ENCODE measurements at places on chromosomes 16 and 17.

DNA sequence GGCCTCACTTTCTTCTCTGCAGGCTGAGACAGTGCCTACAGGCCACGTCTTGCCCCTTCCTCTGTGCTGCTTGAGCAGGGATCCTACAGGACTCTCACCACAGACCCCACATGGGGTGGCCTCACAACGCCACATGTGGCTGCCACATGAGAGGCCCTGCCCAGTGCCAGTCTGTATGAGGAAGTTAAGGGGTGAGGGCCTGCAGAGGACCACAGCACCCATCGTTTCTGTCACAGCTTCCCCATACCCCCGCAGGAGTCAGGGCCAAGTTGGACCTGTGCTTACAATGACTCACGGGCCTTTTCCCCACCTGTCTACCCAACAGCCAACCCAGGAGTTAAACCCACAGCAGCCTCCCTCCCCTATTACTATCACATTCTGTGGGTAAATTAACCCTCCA, 2.9 kb upstream of the GSDMB start:
- no peak for DNase-seq

- DNase-seq = no peak
Measured at GRCh38 chr17:72077326-72077960, 43.4 kb upstream of the SOX9 start.

GRCh38 chr17:65173976-65174683, 37.0 kb downstream of the RGS9 start:
- peak; percentile 73 for DNase-seq

DNA sequence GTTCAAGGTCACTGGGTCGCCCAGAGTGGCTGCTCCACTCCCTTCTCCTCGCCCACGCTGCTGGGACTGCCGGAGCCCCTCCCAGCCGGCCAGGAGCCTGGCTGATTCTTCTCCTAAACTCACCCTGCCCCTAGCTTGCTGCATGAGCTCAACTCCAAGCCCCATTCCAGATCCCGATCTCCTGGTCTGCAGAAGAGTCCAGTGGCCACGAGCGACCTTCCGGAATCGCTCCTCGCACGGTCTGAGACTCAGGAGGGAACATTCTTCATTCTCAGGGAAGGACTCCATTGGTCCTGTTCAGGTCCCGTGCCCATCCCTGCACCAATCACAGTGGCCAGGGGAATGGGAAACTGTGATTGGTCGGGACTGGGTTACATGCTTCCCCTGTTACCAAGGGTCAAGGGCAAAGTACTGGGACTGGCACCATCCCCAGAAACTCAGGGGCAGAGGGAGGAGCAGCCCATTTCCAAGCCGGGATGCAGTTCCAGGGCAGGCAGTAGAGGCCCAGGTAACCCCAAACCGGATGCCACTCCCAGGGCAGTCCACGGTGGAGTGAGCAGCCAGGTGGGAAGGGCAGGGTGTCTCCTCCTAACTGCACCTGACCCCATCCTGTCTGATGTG, 24.5 kb upstream of the CIBAR2 start:
- DNase-seq = no peak

GRCh38 chr17:3724378-3725077, 825 bp downstream of the HASPIN start:
- DNase-seq = no peak

DNA sequence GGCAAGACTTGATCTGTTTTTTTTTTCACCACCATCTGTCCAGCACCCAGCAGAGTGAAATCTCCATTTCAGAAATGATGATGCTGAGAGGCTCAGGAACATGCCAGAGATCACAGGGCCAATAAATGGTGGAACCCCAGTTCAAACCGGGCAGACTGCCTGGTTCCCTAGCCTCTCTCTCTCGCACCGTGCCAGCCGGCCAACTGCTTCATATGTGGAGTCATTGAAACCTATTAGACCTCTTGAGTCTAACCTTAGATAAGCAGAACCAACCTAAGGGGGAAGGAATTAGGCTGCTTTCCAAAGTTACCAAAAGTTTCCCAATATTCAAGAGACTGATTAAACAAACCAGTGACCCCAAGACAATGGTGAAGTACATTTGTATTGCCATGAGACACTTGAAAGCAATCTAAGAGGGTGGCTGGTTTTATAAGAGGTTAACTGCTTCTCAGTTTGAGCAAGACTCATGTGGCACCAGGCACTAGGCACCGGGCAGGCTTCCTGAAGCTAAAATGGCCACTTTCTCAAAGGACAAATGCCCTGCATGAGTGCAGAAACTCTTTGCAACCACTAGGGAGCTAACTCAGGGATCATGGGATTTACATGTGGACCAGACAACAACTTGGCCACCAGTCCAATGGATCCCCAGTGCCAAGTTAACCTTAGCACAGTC, 18.4 kb downstream of the TOX3 start:
- DNase-seq = no peak

- no peak for DNase-seq
Measured at GRCh38 chr17:37220607-37220953, 155.2 kb upstream of the C17orf78 start.

DNA sequence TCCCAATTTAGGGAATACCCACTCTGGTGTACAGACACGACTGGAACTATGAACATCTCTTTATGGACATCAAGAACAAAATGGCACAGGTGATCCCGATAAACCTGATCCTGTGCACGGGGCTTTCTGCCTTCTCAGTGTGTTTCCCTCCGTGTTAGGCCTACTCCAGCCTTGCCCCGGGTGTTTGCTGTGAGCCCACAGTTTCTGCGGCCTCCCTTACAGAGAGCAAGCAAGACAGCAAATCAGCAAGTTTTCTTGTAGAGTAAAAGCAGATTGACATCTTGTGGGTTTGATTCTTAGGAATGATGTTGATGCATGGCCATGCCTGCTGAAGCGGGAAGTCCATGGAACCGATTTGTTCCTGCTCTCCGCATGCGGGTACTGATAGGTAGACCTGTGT, 26.4 kb upstream of the ENDOV start:
- DNase-seq = no peak

DNA sequence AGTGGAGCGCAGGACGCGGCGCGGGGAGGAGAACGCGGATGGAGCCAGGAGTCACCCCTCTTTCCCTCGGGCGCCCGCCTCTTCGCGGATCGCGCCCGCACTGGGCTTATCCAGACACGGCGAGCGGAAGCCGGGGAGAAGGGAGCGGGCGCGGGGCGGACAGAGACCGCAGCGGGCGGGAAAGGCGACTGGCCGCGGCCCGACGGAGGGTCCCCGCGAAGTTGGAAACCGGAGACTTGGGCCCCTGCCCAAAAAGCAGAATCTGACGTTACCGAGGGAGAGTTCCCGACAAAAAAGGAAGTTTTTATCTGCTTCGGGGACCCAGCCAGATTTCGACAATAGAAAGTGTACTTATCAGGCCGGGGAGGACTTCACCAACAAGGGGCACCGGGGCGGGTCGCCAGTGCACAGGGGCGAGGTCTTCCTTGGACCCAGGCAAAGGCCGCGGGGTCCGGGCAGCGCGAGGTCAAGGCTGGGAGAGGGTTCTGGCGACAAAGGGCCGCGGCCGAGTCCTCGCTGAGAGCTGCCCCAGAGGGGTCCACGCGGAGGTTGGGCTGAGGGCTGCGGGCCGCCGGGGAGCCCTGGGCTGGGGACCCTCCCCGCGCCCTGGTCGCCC, 519 bp downstream of the ST6GALNAC2 start:
- DNase-seq = no peak

- no peak for DNase-seq
Measured at GRCh38 chr16:68782198-68783174, 45.4 kb downstream of the CDH1 start.

- DNase-seq = no peak
Measured at GRCh38 chr16:8686031-8686621, 11.7 kb downstream of the ABAT start.

GRCh38 chr16:27839419-27839818, 224.1 kb downstream of the GSG1L start:
- no peak for DNase-seq

GRCh38 chr17:81580481-81580880, 28.3 kb upstream of the FAAP100 start:
- DNase-seq = peak; percentile 10

DNA sequence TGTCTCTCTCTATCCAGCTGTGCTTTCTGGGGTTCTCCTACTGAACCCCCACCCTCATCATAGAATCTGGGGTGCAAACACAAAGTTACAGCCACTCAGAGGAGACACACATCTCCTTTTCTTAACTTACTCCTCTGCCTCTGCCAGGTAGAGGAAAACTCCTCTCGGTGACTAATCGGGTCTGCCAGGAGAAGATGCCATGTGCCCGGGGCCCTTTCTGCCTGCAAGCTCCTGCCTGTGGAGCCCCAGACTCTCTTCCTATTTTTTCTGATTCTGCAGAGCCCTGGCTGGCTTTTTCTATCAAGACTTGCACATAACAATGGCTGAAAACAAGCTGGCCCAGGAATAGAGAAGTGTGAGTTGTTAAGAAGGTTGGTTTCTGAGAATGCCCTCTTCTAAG, 10.4 kb downstream of the SLC6A4 start:
- no peak for DNase-seq

- DNase-seq = no peak
Measured at GRCh38 chr17:33974276-33974675, 280.8 kb upstream of the CCL2 start.

- DNase-seq = peak; percentile 76
Measured at GRCh38 chr16:27867122-27868110, 196.1 kb downstream of the GSG1L start.

DNA sequence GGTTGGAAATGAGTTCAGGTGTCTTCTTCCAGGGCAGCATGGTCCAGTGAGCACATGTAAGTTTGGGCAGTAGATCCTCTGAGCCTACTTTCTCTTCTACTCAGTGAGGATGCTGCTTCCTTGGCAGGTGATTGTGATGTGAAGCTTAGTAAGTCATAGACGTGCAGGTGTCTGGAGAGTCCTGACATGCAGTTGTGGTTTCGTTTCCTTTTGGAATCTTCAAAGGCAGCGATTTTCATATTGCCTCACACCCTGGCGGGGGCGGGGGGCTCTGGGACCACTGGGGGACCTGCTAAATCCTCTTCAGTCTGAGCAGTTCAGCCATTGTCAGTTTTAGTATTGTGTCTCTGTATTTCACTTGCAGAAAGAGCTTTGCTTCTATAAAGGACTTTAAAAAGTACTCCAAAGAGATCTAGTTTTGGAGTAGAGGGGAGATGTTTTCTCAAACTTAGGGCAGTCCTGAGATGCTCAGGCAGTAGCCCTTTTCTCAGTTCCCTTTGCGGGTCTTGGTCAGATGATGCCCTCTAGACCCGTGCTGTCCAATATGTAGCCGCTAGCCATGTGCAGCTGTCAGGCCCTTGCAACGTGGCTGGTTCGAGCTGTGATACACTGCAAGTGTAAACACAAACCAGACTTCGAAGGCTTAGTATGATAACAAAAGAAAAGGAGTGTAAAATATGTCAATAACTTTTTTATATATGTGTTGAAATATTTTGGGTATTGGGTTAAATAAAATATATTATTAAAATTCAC, 4.0 kb upstream of the CDK5R1 start:
- DNase-seq = no peak

GRCh38 chr17:45314741-45315647, 1.8 kb downstream of the MAP3K14 start:
- no peak for DNase-seq

GRCh38 chr17:50517011-50517410, 8.8 kb downstream of the MYCBPAP start:
- DNase-seq = no peak

DNA sequence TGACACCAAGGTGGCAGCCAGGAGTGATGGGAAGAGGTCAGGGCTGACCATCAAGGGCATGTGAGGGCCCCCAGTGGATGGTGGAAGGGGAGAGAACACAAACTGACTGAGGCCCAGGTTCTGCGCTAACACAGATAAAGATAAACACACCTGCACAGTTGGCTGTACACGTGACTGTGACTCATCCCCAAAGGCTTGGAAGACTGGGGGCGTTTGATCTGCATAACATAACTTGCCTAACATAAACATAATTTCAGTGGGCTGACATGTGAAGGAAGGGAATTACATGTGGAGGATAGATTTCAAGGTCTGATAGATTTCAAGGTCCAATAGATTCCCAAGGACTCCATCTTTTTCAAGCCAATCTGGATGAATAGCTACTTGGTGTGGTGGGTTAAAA, 100.9 kb upstream of the TNRC6C start:
- no peak for DNase-seq

DNA sequence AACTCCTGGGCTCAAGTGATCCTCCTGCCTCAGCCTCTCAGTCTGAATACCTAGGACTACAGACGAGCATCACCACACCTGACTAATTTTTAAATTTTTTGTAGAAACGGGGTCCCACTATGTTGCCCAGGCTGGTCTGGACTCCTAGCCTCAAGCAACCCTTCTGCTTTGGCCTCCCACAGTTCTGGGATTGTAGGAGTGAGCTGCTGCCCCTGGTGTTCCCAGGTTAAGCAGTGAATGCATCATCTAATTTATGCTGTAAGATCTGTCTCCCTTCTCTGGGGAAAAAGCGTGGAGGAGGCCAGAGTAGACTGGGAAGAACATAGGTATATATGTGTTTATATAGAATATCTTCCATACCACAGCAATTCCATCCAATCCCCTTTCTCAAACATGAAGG, 6.6 kb upstream of the N4BP1 start:
- DNase-seq = no peak

GRCh38 chr17:76983075-76983775, 115.0 kb downstream of the MGAT5B start:
- DNase-seq = no peak

- no peak for DNase-seq
Measured at GRCh38 chr17:41844971-41845370, 7.3 kb downstream of the KLHL10 start.

GRCh38 chr16:52501746-52502145, 45.2 kb downstream of the TOX3 start:
- DNase-seq = no peak

DNA sequence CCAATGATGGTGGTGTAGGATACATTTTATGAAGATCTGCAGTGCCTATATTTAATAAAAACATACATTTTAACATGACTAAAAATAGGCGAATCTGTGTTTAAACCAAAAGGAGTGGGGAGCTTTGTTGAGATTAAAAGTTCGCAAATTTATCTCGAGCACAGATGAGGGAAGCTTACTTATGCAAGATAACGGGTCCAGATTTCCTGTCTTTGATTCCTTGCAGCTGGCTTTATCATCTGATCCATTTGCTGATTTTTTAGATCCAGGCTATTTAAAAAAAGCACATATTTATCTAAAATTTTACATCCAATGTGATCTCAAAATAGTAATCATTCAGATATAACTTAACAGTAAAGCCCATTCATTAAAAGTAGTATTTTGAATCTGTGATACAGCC, 57.0 kb upstream of the INTS2 start:
- no peak for DNase-seq

GRCh38 chr16:35201151-35201550, 1741.7 kb downstream of the TP53TG3F start:
- DNase-seq = no peak

DNA sequence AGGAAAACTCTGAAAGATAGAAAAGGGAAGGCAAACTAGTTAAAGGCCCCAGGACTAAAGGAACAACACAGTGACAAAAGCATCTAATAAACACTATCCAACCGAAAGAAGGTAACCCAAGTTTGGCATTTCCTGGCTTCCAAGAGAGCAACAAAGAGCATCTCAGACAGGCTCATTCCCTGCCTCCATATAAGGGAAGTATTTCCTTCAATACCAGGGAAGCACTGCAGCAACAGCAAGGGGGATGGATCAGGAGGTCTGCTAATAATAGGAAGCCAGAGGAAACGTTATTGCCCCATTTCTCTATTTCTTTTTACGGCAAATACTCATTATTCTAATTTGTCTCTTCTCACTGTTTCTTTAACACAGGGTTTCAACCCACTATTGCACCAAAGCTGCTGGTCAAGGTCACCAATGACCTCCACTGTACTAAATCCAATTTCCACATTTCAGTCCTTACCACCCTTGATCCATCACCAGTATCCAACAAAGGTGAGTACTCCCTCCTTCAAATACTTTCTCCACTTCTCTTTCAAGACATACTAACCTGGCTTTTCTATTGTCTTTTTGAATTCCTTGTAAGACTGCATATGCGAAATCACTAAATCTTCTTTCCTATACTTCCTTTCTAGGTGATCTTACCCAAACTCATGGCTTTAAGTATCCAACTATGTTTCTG, 86.1 kb downstream of the KANSL1 start:
- DNase-seq = no peak

All from hematopoietic multipotent progenitor cell treated with erythropoietin and hydrocortisone succinate and interleukin-3 and kit ligand, for 15 days (in vitro differentiated cells).